Pons (tissue), 1 donor: ENCODE measurements at places on chromosomes 5 and 9.

DNA sequence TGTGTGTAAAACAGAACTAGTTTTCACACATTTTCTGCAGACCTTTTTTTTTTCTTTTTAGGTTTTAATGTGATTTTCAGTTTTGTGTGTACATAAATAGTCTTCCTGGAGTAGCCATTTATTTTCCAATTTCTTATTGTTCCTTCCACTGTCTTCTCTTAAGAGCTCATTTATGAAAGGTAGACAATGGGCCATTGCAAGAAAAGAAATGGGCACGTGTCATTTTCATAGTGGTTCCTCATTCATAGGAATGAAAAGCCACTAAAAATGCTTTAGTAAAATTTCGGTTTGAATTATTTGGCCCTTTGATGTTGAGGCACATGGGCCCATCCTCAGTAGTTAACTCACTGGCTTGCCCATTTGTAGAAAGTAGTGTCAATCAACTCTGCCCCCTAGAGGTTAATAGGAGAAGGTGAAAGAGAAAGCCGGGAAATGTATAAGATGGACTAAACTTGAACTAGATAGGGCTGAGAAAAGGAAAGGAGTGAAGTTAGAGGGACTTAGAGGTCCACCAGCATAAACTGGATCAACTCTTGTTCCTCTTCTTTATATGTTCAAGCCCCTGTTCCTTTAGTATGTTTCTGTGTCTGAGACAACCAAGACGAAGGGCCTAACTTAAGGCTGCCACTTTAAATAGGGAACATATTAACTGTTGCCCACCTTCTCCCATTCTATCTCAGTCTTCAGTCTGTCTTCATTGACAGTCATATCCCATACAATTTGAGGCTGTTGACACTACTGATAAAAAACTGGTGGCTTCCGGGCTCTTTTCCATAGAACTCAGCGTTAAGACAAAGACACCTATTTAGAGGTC, 72.6 kb downstream of the SMARCA2 start:
- peak; percentile 62 for DNase-seq

DNA sequence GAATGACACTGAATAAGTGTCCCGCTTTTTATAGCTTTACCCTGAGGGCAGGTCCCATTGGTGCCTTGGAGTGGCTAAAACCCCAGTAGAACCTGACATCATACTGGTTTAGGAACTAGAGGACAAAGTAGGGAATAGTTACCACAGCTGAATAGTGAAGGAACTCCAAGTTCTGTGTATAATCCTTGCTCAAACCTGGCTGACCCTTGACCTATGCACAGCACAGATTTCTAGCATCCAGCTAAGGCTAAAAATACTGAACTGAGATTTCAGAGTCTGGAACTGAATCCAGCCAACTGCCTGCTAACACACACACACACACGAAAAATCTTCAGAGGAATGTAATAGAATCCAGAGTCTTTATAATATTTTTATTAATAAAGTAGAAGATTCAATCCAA, 50.8 kb downstream of the C5 start:
- no peak for DNase-seq

GRCh38 chr9:126672634-126673284, 59.0 kb downstream of the LMX1B start:
- no peak for DNase-seq

GRCh38 chr9:126111556-126111955, 215.1 kb upstream of the MVB12B start:
- no peak for DNase-seq

- DNase-seq: no peak
Measured at GRCh38 chr5:176596689-176597416, 13.1 kb downstream of the GPRIN1 start.

- DNase-seq: no peak
Measured at GRCh38 chr5:134545070-134545868, 19.8 kb downstream of the JADE2 start.

DNA sequence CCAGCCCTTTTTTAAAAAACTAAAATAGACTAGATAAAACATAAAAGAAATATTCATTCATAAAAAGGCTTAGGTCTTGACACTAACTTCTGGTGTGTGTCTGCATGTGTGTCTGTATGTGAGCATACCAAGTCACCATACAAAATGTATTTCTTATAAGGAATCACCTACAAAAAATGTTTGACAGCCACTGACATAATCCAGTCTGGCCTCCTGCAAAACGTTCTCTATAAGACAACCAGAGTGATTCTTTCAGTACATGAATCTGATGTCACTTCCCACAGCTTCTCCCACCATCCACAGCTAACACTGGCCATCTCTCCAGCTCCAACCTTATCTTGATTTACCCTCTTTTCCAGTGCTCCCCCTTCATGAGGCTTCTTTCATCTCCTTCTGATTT, 192.3 kb downstream of the TLE1 start:
- no peak for DNase-seq

GRCh38 chr9:93318480-93318879, 133.0 kb upstream of the FAM120A start:
- no peak for DNase-seq

- no peak for DNase-seq
Measured at GRCh38 chr9:36855448-36856315, 178.4 kb downstream of the PAX5 start.

- no peak for DNase-seq
Measured at GRCh38 chr9:37575511-37575914, 667 bp downstream of the FBXO10 start.

GRCh38 chr9:68584189-68585033, 43.7 kb upstream of the TMEM252 start:
- DNase-seq: peak; percentile 92

- DNase-seq: no peak
Measured at GRCh38 chr9:95796029-95796428, 79.5 kb upstream of the ERCC6L2 start.

- no peak for DNase-seq
Measured at GRCh38 chr9:4986296-4986695, 1.2 kb downstream of the JAK2 start.

- DNase-seq: peak; percentile 10
Measured at GRCh38 chr9:73683862-73684591, 532.4 kb downstream of the ANXA1 start.

GRCh38 chr9:5586391-5586802, 42.5 kb upstream of the RIC1 start:
- no peak for DNase-seq

DNA sequence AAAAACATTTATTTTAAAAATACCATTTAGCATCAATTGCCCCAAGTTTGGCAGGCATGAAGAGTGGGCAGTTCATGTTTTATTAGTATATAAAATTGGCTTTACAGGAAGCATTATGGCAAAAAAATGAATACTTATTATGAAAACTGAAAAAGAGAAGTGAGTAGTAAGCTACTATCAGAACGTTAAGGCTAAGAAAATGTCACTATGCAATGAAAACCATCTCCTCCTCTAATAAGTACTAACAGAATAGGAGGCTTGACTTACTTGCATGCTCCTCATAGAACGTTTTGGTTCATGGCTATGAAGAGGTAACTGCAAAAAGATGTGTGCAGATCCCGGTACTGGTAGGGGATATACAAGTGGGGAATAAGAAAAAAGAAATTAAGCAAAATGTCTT, 23.6 kb downstream of the TICAM2 start:
- no peak for DNase-seq

- no peak for DNase-seq
Measured at GRCh38 chr5:2168601-2169429, 286.1 kb upstream of the IRX4 start.

GRCh38 chr9:124913378-124913777, 27.5 kb downstream of the GOLGA1 start:
- no peak for DNase-seq

DNA sequence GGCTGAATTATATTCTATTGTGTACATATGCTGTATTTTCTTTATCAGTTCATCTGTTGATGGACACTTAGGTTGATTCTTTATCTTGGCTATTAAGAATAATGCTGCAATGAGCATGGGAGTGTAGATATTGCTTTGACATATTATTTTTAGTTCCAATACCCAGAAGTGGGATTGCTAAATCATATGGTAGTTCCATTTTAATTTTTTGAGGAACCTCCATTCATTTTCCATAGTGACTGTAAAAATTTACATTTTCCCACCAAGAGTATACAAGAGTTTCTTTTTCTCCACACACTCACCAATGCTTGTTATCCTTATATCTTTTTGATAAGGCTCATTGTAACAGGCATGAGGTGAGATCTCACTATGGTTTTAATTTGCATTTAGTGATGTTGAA, 19.4 kb downstream of the JAK2 start:
- no peak for DNase-seq

DNA sequence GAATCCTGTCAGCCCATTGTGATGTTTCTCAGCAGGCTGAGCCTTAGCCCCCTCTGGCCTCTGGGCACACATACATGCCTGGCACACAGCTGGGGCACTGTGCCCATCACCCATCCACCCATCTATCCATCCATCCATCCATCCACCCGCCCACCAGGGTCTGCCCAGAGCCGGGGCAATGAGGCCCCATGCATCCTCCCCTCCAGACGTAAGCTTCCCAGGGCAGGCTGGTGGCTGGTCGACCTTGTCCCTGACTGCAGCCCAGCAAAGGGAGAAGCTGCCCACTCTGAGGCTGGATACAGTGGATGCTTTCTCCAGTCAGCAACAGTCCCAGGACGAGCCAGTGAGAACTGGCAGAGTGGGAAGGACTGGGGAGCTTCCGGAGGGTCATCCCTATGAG, 21.1 kb upstream of the SLC25A51 start:
- DNase-seq: no peak

DNA sequence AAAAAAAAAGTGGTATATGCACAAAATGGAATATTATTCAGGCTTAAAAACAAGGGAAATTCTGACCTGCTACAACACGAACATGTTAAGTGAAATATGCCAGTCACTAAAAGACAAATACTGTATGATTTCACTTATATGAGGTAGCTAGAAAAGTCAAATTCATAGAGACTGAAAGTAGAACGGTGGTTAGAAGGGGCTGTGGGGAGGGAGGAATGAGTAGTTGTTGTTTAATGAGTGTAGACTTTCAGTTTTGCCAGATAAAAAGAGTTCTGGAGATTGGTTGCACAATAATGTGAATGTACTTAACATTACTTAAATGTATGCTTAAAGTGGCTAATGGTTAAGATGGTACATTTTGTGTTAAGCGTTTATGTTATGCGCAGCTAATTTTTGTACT, 79.5 kb upstream of the IL12B start:
- no peak for DNase-seq

GRCh38 chr5:134512661-134512999, 12.8 kb upstream of the JADE2 start:
- DNase-seq: no peak

DNA sequence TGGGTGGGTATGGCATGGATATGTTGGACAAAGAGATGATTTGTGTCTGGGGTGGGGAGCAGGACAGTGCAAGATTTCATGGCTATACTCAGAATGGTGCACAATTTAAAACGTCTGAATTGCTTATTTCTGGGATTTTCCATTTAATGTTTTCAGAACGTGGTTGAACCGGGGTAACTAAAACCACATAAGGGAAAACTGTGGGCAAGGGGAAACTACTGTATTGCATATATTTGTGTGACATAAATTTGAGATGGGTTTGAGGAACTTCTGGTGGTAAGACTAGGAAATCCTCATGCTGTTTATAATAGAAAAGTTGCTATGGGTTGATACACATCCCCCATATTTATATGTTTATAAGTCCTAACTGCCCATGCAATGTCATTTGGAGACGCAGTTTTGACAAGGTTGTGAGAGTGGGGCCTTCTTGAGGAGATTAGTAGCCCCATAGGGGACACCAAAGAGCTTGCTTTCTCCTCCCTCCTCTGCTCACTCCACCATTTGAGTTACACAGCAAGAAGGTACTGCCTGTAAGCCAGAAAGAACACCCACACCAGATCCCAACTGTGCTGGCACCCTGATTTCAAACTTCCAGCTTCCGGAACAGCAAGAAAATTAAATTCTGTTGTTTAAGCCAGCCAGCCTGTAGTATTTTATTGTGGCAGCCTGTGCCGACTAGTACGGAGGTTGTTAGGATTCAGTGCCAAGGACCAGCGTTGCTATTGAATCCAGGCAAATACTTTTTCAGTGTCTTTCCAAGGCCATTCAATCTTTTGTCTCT, 2118.9 kb downstream of the MAT2B start:
- no peak for DNase-seq

DNA sequence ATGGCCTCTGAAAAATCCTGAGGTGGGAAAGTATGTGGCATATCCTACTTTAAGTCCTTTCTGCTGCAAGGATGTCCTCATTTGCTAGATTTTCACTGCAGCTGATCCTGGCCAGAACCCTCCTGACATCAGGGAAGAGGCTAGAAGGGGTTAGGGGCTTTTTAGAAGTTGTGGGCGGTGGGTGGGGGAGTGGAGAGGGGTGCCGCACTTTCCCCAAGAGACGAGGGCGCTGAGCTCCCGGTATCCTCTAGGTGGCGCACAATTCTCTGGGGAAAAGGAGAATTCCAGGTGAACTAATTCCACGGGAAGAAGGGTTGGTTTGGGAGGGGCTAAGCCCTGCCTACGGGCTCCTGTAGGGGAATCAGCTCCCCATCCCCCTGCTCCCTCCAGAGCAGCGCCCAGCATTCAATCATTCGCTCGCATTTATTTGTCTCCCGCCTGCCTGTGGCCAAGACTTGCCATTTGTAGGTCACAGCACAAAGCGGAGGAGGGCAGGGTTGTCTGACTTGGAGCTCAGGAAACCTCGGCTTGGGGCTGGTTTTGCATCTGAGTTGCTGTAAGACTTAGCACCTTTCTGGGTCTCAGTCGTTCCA, 42.9 kb upstream of the HAND1 start:
- DNase-seq: no peak

GRCh38 chr5:33457126-33457525, 16.4 kb downstream of the TARS1 start:
- no peak for DNase-seq

- no peak for DNase-seq
Measured at GRCh38 chr9:114559830-114560513, 27.6 kb upstream of the ATP6V1G1 start.

GRCh38 chr5:146419696-146420095, 27.4 kb upstream of the TCERG1 start:
- DNase-seq: no peak

DNA sequence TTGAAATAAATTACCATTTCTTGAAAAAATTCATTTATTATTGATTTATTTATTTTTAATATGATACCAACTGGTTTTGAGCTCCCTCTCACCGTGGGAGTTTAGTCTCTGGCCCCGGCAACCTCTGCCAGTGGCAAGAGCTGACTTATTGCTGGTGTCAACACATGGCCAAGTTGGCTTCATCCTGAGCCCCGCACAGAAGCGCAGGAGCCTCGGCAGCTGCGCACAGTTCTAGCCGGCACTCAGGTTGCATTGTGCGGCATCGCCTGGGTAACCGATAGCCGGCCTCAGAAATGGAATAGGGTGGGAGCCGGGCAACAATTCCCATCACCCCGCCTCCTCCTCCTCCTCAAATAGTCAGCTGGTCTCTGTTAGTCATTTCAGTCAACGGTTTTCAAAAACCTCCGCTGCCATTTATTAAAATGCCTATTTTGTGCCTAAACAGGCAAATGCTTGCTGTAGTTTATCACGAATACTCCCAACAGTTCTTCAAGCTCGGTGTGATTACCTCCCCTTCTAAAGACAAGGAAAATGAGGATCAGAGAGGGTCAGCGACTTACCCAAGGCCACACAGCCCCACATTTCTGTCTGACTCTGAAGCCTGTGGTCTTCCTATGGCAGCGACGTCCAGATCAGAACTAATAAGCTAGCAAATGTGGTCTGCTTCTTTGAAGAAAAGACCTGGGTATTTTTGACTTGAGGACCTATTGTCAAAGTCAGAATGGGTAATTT, 15.7 kb upstream of the MSX2 start:
- DNase-seq: no peak
